Stimulated activated effector memory CD8-positive, alpha-beta T cell treated with anti-CD3 and anti-CD28 coated beads, Interleukin-12 subunit alpha, Interleukin-12 subunit beta, amount 100 ng/mL, for 72 hours (primary cell): ENCODE measurements at places on chromosomes 6 and 20.

GRCh38 chr6:87251725-87252124, 70.7 kb upstream of the SMIM8 start:
- no peak for DNase-seq

GRCh38 chr6:89941031-89941762, 46.9 kb downstream of the GJA10 start:
- DNase-seq: no peak

GRCh38 chr20:32513031-32513866, 71.9 kb downstream of the NOL4L start:
- DNase-seq: no peak

DNA sequence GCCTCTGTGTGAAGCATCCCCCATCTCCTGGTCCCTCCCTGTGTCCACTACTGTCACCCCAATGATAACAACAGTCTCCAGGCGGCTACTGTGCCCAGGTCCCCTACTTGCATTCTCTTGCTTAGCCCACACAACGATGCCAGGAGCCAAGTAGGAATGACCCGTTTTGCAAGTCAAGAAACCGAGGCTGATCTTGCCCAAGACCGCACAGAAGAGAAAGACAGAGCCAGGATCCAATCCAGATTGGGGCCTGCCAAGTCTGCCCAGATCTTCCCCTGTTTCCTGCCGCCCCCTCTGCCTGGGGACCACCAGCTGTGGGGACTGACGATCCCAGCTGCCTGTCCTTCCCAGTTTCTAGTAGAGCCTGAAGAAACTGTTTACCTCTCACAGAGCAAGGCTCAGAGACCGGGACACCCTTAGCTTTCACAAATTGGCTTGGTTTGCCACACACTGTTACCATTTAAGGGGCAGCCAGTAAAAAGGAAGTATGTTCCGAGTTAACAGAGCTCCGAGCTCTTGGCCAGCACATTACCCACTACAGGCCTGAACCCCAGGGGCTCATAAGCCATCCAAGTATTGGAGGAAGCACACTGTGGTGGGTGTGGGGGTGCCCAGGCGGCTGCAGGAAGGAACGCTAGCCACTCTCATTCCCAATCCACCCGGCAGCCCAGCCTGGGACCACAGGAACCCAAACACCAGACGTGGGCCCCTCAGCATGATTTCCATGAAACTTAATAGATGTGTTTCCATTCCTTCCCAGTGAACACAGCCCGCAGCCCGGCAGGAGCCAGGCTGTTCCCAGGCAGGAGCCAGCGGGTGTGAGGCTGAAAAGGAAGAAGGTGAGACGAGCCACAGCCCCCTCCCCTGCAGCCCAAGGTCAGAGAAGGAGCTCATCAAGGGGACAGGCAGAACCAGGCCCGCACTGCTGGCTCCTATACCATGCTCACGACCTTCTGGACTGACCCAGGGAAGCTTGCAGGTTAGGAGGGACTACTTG, 7.9 kb downstream of the KIAA1755 start:
- DNase-seq: no peak

GRCh38 chr20:48006036-48006833, 221.0 kb upstream of the SULF2 start:
- no peak for DNase-seq

DNA sequence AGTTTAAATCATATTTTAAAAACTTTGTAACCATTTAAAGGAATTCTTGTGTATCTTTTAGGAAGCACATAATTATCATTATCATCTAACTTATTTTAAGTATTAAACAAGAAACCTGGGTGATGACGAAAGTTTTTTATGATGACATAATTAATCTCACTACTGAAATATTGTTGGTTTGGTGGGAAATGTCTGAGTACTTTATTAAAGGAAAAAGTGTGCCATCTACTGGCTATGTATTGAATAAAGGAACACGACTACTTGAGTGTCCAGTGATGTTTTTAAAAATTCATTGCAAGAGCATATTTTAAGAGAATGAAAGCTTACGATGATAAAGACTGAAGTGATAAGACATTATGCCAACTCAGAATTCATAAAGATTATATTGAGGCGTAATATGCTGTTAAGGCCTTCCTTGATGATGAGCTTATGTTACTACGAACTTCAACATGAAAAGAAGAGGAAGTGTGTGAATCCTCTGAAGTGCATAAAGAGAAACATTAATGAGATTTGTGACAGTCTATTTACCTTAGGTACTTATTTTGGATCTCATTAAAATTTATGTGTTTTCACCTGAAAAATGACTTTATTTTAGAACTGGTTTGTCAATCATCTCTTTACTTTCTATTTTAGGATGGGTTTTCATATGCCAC, 12.0 kb upstream of the TRMT11 start:
- no peak for DNase-seq

DNA sequence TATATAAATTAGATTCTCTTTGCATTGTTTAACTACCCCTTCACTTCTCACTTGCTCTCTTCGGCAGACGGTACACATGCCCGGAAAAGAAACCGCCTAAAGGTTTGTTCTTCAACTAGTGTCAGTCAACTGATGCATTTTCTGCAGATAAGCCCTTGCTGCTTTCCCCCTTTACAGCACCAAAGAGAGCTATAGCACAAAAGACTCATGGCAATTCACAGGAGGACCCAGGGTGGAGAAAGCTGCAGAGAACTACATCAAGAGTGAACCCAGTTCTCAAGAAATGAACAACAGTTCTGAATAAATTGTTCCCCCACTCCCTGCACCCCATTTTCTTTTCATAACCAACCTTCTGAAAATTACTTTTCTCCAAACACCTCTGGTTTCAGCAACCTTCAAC, 8.9 kb downstream of the CD164 start:
- DNase-seq: peak; percentile 67

GRCh38 chr6:41964201-41964887, 22.7 kb upstream of the CCND3 start:
- DNase-seq: no peak

GRCh38 chr20:4632876-4633275, 88.8 kb upstream of the PRND start:
- DNase-seq: no peak

DNA sequence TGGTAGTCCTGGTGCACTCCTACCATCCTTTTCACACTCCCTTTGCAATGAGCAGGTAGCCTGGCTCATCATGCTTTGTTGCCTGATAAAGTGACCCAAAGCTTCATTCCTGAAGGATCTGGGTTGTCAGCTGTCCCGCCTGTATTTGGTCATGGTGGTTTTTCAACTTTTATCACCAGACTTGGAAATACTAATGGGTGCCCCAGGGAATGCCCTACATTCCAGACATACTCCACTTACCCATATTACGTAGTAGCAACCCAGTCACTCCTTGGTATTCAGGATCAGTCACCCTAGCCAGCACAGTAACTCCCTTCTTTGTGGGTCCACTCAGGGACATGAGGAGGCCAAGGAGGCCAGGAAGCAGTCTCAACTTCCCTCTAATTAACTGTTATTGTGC, 199.2 kb downstream of the MAFB start:
- no peak for DNase-seq

DNA sequence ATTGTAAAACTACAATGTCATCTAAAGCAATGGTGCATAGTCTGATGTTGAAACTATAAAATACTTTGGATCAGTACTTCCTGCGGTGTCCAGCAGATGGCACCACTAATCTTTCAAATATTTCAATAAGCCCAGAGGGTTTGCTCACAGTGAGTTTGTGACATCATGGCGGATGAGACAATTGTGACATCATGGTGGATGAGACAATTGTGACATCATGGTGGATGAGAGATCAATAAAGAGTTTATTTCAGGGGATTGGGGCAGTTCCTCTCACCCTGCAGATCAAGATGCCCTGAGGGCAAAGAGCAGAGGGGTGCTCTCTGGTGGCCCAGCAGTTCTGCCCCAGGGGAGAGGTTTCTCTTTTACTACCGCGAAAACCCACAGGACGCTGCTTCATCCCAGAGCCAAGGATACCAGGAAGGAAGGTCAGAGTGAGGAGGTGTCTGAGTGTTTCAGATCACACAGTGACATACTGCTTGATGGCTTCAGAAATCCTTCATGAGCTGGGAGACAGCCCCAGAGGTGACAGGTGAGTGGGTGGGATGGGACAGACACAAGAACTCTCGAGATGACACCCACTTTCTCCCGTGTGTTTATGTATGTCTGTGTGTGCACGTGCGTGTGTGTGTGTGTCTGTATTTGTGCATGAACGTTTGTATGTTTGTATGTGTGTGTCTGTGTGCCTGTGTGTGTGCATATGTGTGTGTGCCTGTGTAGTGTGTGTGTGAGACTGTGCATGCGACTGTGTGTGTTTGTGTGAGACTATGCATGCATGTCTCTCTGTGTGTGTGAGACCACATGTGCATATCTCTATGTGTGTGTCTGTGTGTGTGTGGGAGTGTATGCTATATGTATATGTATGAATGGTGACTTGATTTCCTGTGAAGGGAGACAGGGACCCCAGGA, 7.3 kb upstream of the ULBP2 start:
- DNase-seq: peak; percentile 85

DNA sequence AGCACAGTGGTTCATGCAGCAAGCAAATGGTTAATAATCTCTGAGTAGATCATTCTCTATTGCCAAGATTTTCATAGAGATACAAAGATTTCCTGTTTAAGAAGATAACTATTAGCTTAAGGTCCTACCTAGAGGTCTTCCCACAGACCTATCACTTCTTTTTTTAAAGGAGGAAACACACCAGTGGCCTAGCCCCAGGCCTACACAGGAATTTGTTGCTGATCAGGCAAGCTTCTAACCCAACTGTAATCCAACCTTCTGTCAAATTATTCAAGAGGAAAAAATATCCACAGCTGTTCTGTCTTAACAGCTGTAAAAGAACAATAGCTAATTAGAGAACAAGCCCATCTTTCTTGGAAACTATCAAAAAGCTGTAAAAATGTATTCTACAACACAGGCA, 332.8 kb downstream of the BTBD9 start:
- DNase-seq: no peak

GRCh38 chr6:25726122-25726911, 28.2 kb upstream of the SLC17A4 start:
- DNase-seq: no peak
